ENCODE measurements at places on chromosomes 5 and 9. TPM values are rescaled to one million over a fixed set of nuclear protein-coding genes. Genes with fewer than 3 reads are reported as not detected.

DNA sequence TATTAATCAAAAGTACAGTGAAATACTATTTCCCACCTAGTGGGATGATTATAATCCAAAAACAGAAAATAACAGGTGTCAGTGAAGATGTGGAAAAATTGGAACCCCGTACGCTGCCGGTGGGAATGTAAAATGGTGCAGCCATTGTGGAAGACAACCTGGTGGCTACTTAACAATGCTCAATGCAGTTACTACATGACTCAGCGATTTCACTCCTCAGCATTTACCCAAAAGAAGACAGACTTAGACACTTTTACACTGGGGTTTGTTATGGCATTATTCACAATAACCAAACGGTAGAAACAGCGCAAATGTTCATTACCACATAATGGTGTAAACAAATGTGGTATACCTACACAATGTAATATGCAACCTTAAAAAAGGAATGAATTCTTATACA is 23.9 kb downstream of the SECISBP2 start:
- no peak for DNase-seq

GRCh38 chr5:172455511-172456061 is 1.3 kb upstream of the SH3PXD2B start:
- DNase-seq: no peak

GRCh38 chr9:101068696-101069095 is 40.2 kb downstream of the PLPPR1 start:
- DNase-seq: no peak

DNA sequence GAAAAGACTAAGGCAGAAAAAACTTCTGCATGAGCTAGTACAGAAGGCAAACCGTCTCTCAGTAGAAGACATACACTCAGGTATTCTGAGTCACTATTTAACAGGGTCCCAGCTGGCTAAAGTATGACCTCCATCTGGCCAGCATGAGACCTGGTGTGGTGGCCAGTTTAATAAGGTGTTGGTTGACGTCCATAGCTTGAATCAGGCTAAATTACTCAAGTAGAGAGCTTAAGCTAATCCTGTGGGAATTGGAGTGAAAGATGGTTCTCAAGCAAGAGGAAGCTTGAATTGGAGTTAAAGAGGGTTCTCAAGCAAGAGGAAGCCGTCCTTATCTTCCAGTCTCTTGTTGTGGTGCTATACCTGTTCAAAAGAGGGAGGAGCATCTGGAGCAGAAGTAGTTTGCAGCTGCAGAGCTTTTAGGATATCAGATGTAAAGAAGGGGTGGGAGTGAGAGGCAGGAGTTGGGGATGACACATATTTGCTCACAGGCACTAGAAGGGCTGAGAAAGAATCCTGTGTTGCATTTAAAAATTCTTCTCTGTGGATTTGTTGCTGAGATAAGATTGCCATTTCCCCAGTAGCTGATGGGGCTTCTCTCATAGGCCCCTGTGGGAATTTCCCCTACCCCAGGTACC is 136.1 kb upstream of the RUSC2 start:
- DNase-seq: no peak

- DNase-seq: peak; percentile 80
Observed at GRCh38 chr5:147417135-147417813, 92.6 kb downstream of the DPYSL3 start.

GRCh38 chr5:113099822-113100221 is 123.2 kb downstream of the DCP2 start:
- no peak for DNase-seq

DNA sequence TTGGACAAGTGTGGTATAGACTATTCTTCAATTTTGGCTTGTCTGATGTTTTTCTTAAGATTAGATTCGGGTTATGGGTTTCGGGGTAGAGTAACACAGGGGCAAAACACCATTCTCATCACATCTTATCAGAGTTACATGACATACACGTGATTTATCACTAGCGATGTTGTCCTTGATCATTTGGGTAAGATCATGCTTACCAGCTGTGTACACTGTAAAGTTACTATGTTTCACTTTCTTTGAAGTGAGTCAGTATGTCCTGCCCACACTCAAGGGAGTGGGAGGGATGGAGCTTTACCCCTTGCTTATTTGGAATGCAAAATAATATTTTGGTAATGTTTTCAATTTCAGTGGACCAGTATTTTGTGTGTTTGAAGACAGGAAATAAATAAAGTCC is 101.8 kb upstream of the TAF11L2 start:
- no peak for DNase-seq

GRCh38 chr5:143642791-143643190 is 169.2 kb upstream of the HMHB1 start:
- no peak for DNase-seq

DNA sequence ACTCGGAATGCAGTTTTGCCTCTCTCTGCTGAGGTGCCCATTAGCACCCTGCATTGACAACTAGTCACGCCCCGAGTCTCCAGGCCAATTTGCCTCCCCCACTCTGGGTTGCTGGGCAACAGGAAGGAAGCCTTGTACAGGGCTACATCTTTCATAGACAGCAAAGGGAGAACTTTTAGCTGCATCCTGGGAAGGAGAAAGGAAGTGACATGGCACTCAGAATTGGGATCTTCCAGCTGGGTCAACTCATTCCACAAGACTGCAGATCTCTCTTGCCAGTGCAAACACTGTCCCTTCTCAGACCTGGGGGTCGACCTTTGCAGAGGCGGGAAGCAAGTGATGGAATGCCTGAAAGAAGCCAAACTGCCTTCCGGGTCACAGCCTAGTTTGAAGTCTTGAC is 282.0 kb downstream of the SLIT3 start:
- DNase-seq: no peak

DNA sequence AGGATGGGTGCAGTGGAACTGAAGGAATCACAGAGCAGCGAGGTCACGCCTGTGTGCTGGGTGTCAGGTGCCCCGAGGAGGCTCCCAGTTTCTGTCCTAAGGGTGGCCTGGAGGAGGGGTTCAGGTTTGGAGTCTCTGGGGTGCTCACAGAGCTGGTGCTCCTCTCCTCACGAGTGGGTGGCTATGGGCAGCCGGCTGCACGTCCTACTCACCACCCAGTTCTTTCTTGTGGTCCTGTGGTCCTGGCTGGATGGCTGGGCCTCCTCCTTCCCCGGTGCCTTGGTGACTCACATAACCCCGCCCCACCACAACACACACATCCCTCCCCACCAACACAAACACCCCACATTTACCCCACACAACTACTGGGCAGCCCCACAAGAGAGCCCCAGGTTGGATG is 9.9 kb upstream of the PTGS1 start:
- no peak for DNase-seq

GRCh38 chr9:29001006-29001405 is 1427.7 kb upstream of the C9orf72 start:
- no peak for DNase-seq

- DNase-seq: no peak
Observed at GRCh38 chr5:146185161-146185560, 2.7 kb upstream of the LARS1 start.

- no peak for DNase-seq
Observed at GRCh38 chr9:34684145-34684544, 6.9 kb downstream of the CCL19 start.

GRCh38 chr9:94553029-94553938 is 1.6 kb upstream of the PCAT7 start:
- DNase-seq: peak; percentile 56

DNA sequence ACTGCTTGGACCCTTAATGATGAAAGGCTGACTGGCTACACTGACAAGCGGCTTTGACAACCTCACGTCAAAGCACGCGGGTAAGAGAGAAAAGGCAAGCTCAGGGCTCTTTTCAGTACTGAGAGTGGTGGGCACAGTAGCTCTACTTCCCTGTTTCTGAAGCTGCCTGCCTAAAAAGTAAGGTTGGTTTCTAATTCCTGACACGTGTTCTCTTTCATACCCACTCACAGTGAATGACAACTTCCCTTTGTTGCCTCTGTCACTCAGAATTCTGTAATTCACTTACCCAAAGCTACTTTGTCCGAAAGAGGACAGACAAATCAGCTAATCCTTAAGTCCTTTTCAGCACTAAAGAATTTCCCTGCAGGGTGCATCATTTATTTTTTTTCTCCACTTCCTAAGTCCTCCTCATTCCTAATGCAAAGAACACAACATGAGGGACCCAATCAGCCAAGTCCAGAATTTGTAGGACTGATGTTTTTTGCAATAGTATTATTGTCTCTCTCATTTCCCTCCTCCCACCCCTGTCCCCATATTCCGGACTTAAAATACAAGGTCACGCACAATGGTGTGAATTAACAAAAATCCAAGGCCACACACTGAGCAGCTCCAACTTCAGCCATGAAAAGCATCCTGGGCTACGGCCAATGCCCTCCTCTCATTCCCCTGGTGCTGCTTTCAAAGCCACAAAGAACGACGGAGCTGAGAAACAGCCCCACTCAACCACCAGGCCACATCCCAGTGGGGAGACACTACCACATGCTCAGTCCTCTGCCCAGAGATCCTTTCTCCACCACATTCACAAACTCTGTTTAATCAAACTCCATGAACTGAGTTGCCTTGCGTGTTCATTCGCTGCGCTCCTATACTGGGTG is 221.0 kb downstream of the TSSK1B start:
- no peak for DNase-seq

The SLC6A18 gene
- not detected for total RNA-seq

The PCDHB9 gene
- total RNA-seq: 3.5 TPM

The FAM81B gene
- not detected for total RNA-seq

The GLRA1 gene
- not detected for total RNA-seq

The GLDC gene
- 5.1 TPM for total RNA-seq

The FOXD4 gene
- total RNA-seq: 1.7 TPM
